ENCODE measurements at places on chromosomes 11 and 22.

DNA sequence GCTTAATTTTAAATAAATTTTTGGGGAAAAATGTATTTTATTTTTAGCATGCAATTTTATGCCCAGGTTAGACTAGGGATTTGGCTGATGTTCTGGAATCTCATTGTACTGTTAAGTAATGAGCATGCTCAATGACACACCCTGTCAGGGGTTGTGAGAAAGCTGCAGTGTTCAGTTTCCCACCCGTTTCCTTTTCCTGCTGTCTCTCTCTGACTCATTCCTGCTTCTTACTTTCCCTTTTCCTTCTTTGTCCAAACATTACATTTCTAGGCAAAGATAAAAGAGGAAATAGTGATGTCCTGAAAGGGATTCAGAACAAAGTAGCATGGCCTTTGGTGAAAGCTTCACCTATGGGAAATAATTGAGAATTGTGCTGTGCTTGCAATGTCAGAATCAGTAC is 22.7 kb downstream of the OOSP3 start:
- no peak for DNase-seq

DNA sequence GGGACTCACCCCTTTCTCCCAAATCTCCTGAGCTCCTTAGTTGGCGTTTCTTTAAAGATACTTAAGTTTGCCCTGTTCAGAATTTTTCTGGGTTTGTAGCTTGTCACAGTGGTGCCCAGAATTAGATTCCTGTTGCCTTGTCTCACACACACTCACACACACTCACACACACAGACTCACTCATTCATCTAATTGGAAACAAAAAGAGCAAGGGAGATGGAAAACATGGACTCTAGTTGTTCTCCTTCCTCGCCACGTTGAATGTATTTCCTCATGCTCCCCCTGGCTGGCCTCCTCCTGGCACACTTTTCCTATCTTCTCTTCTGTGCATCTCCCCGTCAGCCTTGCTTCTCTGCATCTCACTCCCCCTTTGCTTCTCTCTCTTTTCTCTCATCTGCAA is 752.3 kb downstream of the NTM start:
- DNase-seq, result no peak

DNA sequence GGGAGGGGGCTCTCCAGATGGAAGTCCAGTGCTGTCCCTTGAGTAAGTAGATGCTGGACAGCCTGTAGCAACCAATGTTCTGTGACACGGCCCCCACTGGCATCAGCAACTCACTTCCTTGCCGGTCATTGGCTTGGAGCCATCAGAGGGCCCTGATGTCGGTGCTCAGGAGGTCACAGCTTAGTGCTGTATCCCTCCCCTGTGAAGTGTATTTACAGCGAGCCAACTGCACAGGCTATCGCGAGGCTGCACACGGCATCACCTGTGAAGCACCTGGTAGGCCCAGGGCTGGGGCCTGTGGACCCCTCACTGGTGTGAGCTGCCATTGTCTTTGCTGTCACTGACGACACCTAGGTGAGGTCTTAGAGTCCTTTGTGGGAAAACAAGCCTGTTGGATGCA is 13.4 kb upstream of the ACR start:
- DNase-seq, result no peak

- DNase-seq, result no peak
Measured at GRCh38 chr11:116519499-116519898, 253.3 kb downstream of the BUD13 start.

DNA sequence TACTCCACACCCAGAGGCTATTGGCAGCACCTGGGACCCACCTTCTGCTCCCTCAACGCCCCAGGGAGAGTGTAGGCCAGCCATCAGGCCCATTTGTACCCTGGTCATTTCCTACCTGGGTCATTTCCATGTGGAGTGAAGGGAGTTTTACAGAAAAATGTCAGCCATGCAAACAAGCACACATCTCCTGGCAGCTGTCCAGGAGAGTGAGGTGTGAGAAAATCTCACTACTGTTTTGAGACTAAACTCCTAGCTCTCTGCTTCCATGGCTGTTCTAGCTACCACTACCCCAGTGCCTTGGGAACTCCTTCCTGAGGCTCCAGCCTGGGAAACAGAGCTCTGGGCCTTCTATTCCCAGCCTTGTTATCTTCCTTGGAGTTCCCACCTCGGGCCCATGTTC is 2.8 kb upstream of the TMPRSS13 start:
- DNase-seq, result no peak

DNA sequence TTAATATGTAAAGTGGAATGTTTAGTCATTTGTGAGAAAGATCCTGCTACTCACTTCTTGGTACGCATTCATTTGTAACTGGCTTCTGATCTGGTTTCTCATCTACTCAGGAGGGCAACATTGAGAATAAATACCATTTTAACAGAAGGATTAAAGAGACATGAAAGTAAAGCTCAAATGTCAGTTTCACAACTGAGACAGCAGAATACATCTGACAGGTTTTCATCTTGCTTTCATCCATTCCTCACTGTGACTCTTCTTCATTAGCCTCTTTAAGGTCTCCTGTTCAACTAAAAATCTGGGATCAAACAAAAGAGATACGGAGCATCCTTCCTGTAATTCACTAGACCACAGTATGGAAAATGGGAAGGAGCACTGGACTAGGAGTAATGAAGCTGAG is 31.4 kb upstream of the CCDC89 start:
- DNase-seq, result no peak
